Fibroblast of gingiva (primary cell): ENCODE measurements at places on chromosomes 12 and 14.

DNA sequence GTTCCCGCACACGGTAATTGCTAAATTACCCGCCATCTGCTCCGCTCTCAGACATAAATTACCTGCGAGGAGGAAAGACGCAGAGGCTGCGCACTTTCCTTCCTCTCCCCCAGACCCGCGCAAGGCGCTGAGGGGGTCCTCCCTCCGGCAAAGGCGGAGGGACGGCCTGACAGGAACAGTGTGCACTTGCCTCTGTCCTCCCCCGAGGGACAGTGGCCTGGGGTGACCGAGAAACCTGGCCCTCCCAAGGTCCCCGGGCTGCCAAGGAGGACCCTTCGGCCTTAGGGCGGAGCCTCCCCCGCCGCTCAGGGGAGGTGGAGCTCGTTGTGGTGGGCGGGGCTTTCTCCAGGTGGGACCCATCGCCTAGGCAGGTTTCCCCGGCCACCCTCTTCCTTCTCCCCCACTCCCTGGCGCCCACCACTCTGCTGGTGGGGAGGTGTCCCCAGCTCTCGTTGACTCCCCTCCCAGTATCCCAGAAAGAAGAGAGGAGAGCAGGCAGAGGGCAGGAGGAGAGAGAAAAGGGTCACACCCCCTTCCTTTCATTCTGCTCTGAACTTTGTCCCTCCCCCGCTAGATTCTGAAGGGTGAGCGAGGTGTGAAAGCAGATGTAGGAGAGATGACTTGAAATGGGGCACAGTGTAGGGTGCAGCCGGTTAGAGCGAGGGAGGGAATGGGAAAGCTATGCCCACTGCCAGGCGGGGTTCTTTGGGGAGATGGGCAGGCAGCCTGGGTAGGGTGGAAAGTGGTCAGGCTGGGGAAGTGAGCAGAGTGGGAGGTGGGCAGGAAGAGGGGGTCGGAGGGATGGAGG is 11.4 kb upstream of the CALCOCO1 start:
- no peak for DNase-seq

DNA sequence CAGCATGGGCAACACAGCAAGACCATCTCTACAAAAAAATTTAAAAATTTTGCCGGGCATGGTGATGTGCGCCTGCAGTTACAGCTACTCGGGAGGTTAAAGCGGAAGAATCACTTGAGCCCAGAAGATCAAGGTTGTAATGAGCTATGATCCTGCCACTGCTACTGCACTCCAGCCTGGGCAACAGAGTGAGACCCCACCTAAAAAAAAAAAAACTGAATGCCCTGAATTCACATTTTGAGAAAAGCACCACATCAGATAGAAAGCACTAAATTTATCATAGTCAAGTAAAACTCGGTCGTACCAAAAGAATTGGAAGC is 24.1 kb upstream of the AP4S1 start:
- no peak for DNase-seq

DNA sequence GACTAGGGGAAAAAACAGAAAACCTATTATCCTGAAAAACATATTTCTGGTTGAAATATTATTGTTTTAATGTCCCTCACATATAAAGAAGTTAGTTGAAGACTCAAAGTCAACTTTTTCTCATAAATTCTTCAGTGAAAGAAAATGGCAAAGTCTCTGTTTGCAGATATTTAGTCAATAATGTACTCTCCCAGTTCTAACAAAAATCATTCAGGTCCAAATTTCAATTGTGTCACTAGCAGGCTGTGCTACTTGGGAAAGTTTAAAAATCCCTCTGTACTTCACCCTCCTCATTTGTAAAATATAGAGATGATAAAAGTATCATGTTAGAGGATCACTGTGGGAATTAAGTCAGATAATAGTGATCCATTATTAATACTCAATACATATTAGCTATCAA is 496.5 kb downstream of the FSCB start:
- DNase-seq, result no peak

- DNase-seq, result no peak
Measured at GRCh38 chr12:59087077-59087673, 166.9 kb upstream of the LRIG3 start.

DNA sequence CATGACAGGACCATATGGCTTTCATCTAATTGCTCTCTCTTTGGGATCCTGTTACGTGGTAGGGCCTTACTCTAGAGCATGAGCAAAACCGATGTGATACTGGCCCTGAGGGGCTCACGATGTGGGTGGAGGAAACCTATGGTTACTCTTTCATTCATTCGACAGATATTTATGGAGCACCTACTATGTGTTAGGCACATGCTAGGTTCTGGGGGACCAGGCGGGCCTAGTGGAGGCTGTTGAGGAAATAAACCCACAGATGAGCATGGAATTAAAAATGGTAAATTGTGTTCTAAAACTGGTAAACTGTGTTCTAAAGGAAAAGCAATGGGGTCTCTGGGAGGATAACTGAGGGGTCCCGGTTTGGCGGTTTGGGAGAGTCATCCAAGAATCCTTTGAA is 14.8 kb downstream of the SH2B3 start:
- DNase-seq, result no peak

DNA sequence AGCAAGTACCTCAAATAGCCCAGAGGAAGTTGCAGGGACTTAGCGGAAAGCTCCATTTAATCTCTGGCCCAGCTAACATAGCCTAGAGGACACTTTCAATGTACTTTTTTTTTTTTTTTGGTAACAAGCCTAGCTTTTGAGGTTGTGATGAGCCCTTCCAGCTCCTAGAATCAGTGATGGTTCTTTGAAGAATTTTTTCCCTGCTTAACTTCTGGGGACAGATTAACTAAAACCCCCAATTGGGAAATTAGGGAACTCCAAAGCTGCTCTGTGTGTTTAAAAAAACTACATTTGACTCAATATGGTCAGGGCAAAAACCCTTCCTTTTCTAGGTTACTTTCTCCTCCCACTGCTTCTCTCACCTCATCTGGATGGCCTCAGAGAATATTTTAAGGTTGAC is 23.9 kb upstream of the ITGA5 start:
- DNase-seq, result no peak

DNA sequence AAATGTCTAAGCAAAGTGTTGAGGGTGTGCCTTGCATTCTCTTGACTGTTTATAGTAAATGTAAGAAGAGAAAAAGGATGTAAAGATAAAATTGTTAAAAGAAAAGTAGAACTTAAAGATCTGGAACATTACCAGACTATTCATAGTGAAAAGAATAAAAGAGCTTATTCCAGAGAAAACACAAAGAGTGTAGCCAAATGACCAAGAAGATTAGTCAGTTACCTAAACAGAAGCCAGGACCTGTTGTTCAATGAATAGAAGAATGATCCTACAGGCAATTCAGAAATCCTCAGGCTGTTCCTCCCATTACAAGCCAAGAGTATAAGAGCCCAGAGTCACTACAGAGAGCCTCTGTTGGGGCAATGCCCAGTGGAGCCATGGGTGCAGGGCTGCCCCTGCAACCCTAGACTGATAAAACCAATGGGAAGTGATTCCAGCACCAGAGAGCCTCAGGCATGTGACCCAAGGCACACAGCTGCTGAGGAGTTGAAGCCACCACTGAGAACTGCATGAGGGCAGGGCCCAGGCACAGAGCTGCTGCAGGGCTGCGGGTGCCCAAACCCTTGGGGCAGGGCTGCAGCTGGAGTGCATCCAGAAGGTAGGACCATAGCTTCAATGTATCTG is 91.1 kb upstream of the SLC38A4 start:
- DNase-seq, result no peak

- no peak for DNase-seq
Measured at GRCh38 chr12:107207931-107208525, 114.7 kb upstream of the CRY1 start.

DNA sequence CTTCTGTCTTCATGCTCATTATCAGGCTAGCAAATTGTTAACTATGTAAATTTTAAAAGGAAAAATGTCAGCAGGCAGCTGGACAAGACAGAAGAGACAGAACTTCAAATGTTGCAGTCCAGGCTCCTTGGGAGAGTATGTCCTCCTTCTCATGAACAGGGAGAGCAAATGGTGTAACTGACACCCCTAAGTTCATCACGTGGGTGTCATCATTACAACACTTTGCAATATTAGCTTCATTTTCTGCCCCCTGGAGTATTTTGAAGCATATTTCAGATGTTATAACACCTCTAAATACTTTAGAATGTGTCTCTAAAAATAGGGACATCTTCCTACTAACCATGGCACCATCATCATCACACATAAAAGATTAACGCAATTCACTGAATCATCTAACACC is 62.1 kb downstream of the ZNF664 start:
- peak; percentile 13 for DNase-seq

DNA sequence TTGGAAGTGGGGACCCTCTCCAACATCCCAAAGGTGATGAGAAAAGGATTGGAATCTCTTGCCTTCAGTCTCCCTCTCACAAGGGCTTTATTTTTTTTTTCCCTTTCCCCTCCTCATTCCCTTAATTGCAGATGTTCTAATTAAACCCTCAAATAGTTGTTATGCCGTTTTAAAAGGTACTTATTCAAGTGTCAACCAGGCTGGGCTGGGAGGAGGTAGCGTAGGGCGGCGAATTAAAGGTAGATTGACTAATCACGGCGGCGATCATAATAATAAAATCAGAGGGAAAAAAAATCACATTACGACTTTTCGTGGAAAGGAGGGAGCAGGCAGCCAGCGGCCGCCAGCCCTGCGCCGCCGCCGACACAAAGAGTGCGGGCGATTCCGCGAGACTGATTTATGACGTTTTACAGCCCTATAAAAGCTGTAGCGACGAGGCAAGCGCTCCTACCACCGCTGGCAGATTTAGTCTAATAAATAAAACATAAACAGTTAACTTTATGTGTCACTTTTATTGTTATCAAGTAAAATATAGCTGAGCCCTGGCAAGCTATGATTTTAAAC is 1.7 kb upstream of the HOXC4 start:
- no peak for DNase-seq

- DNase-seq, result no peak
Measured at GRCh38 chr14:72903716-72904115, 9.8 kb upstream of the DPF3 start.

DNA sequence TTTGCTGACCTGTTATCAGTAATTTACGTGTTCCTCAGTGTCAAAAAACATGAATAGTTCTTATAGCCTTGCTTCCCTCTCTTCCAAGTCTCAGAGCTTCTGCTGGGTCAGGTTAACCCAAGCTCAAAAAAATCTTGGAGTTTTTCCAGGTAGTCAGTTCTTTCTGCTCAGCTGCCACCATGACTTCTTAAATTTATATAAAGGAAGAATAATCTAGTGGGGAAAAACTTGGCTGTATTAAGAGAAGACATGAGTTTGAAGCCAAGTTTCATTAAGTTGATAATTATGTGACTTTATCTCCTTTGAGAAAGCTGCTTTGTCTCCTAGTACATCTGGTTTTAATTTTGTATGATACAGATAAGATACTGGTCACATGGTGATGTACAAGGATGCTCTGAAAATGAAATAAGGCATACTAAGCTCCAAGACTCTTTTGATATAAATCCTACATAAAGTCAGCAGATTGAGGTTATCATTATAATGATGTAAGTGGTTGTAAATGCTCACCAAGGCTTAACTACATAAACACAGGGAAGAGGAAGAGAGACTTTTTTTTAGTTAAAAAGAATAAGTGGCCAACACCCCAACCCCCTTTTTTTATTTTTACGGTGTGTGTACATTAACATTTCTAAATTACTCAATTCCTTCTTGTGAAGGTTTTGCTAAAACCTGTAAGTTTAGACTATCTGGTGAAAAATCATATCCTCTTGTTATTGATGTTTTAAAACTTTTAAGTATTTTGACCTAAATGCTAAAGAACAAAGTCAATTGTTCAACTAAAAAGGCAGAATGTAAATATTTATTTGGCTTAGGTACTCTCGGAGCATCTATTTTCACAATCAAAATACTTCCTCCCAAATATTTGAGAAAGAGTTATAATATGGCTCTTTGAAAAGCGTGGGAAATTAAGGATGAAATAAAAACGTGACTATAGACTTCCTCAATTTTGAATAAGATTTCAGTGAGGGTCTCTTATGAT is 84.1 kb upstream of the SLC38A2 start:
- no peak for DNase-seq

DNA sequence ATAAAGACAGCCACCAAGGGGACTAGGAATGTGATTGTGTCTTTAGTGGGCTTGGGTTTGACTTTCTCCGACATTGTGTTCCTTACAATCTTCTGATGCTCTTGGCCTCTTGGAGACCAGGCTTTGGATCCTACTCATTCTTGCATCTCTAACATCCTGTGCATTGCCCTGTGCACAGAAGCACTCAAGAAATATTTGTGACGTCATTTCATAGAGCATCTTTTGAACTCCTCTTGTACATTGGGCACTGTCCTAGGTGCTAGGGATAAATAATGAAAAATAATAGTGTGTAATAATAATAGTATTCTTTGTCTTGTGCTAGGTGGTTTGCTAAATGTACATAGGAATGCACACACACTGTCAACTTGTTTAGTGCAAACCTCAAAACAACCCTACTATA is 108.8 kb upstream of the LHX5 start:
- DNase-seq, result no peak

DNA sequence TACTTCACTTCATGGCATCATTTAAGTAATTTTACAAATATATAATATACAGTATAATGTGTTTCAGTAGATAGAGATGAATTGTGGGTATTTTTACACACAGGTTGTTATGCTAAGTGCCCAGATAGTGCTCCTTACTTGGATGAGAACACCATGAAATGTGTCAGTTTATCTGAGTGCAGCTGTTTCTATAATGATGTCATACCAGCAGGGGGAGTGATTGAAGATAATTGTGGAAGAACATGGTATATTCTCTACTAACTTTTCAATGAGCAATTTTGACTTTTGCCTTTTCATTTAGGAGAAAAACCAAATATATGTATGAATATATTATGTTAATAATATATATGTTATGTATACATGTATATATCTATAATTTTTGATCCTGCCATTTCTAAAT is 221.6 kb downstream of the LRRK2 start:
- no peak for DNase-seq

GRCh38 chr14:71497645-71498086 is 434.6 kb upstream of the RGS6 start:
- peak; percentile 38 for DNase-seq

DNA sequence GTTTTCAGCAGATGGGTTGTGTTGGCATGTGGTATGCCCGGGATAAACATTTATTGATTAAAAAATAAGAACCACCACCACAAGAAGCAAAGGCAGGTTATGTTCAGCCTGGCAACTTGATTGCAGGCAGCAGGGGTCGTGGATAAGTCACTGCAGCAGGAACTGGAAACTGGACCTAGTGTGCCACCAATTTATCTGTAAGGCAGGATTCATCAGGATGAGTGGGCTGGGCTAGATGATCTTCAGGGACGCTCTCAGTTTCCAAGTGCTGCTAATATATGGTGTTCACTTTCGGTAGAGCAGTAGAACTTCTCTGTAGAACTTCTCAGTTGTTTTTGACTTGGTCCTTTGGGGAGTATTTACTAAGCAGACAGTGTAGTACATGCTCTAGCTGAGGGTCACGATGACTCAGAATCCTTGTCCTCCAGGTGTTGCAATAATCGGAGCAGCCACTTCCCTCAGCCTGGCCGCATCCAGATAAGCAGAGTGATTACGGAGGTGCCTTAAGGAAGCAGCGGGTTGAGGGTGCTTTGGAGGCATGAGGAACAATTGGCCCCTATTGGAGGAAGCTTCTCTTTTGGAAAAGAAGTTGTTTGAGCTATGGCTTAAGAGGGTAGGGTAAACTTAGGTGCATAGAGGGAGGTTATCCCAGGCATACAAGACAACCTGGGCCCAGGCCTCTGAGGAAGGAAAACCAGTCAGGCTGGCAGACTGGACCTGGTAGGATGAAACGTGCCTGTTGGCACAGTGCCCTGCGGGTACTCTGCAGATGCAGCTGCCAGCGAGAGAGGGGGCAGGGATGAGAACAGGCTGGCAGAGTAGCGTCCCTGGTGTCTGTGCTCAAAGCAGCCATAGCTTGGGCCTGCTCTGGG is 104.0 kb downstream of the GPR135 start:
- DNase-seq, result peak; percentile 26

- no peak for DNase-seq
Measured at GRCh38 chr12:34403706-34404376, 381.5 kb downstream of the ALG10 start.

- DNase-seq, result no peak
Measured at GRCh38 chr12:48978291-48978740, at the start of gene WNT1. TSS of gene WNT1 (plus strand) at chr12:48978322. CDS start at chr12:48978651, 329 bp downstream.
